ENCODE measurements at places on chromosomes 7 and 10.

DNA sequence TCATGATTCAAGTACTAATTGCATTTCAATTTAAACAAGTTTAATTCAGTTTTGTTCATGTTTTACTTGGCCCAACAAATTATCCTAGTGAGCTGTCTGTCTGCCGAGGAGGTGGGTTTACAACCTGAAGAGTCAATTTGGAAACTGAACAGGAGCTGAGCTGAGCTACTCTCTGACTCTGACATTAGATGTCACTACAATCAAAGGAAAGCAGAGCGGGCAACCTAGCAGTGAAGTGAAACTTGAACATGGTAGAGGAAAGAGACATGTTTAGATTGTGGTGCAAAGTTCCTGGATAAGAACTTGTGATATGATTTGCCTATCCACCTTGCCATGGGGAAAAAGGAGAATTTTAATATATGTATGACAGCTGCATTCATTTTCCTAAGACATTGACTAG lies 9.6 kb upstream of the AGR3 start:
- no peak overlapping the region for H3K4me3 ChIP-seq
- H3K27me3 ChIP-seq = peaks cover 4% of the 10 kb centered on the region
- peaks cover 9% of the 10 kb centered on the region for H3K4me1 ChIP-seq
- DNase-seq = no peak
- no peaks in the 10 kb centered on the region for H3K36me3 ChIP-seq

DNA sequence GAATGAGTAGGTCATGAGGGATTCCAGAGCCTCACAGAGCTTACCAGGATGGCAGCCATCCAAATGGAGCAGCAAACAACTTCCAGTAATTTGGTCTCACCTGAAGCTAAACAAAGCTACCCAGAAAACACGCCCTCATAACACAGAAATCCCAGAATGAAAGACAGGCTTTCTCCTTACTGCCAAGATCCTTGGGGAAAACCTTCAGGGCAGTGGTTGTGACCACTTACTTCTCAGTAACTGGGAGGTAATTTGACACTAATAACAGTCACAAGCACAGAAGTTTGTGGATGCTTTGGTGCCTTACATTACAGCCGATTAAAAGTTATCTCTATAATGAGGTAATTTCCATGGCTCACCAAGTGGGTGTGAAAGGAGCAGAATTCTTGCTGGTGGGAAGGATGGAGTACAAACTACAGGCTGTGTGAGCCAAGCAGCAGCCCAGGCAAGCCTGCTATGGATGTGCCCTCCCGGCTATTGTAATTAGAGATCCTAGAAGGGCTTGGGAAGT lies 10.4 kb downstream of the WDR91 start:
- H3K36me3 ChIP-seq = peaks cover 42% of the 10 kb centered on the region
- H3K27me3 ChIP-seq = no peaks in the 10 kb centered on the region
- DNase-seq = no peak
- peaks cover 32% of the 10 kb centered on the region for H3K4me1 ChIP-seq

GRCh38 chr10:22620140-22620857 lies 94.1 kb downstream of the PIP4K2A start:
- H3K27me3 ChIP-seq = no peaks in the 10 kb centered on the region
- peaks cover 81% of the 10 kb centered on the region for H3K4me1 ChIP-seq
- peaks cover 10% of the 10 kb centered on the region for H3K36me3 ChIP-seq
- no peak overlapping the region for H3K27ac ChIP-seq
- no peak for DNase-seq

DNA sequence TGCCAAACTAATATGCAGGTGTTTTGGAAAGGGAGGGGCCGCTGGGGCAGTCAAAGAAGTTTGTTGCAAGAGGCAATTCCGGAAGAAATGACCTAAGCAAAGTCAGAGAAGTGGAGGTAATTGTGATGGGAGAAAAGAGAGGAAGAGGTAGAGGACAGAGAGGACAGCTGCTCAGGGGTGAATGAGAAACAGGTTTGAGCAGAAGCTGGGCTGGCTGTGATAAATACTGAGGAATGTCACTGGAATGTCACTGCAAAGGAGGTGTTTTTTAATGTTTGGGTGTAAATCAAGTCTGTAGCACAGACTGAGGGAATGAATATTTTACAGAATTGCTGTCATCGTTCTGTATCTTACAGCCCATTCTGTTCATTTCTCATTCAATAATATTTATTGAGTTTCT lies 207.2 kb downstream of the DPP6 start:
- no peak for DNase-seq
- no peaks in the 10 kb centered on the region for H3K27me3 ChIP-seq
- no peaks in the 10 kb centered on the region for H3K4me1 ChIP-seq
- H3K4me3 ChIP-seq = no peak overlapping the region
- no peak overlapping the region for H3K27ac ChIP-seq
- no peaks in the 10 kb centered on the region for H3K36me3 ChIP-seq

DNA sequence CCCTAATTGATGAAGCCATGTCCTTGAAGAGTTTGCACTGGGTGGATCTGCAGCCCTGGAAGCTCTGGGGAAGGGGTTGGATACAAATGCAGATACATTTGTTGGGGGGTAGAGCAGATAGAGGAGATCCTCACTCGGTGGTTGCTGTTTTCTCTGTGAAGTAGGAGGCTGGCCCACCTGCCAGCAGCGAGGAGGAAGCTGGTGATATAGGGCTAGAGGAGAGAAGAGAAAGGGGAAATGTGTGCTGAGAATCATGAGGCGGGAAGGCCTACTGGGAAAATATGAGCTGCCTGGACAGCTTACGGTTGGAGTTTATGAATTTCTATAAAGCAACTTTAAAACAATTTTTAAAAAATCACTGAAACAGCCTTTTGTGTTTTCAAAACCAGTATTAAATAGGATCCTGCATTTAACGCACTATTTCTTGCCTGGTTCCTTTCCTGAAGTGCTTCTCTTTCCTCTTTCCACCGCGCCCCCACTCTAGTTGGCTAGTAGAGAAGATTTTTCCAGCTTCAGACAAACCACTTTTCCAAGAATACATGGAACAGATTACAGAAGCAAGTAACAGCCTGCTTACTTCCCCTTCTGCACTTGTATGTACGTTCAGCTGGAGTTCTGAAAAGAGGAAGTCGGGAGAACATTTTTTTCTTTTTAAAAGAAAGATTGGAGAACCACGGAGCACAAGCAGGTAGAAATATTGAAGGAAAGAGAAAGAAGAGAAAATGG lies 100.6 kb upstream of the GLCCI1 start:
- no peak overlapping the region for H3K27ac ChIP-seq
- no peaks in the 10 kb centered on the region for H3K27me3 ChIP-seq
- no peak for DNase-seq
- no peaks in the 10 kb centered on the region for H3K4me1 ChIP-seq

DNA sequence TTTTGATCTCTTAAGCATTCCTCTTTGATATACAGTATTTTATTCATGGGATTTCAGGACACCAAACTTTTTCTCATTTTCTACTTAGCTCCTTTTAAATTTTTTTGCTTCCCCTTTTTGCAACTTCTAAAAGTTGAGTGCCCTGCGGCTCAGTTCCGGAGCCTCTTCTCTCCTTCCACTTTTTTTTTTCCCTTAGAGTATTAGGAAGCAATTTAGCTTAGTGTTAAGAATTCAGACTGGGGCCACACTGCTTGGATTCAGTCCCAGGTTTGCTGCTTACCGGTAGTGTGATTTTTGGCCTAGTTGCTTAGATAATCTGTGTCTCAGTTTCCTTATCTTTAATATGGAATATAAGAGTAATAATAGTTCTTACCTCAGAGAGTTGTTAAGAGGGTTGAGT lies 3.4 kb downstream of the STAM start:
- peak overlapping the region; percentile 12 for H3K4me3 ChIP-seq
- no peaks in the 10 kb centered on the region for H3K27me3 ChIP-seq
- peak overlapping the region; percentile 66 for H3K27ac ChIP-seq
- peaks cover 42% of the 10 kb centered on the region for H3K36me3 ChIP-seq

DNA sequence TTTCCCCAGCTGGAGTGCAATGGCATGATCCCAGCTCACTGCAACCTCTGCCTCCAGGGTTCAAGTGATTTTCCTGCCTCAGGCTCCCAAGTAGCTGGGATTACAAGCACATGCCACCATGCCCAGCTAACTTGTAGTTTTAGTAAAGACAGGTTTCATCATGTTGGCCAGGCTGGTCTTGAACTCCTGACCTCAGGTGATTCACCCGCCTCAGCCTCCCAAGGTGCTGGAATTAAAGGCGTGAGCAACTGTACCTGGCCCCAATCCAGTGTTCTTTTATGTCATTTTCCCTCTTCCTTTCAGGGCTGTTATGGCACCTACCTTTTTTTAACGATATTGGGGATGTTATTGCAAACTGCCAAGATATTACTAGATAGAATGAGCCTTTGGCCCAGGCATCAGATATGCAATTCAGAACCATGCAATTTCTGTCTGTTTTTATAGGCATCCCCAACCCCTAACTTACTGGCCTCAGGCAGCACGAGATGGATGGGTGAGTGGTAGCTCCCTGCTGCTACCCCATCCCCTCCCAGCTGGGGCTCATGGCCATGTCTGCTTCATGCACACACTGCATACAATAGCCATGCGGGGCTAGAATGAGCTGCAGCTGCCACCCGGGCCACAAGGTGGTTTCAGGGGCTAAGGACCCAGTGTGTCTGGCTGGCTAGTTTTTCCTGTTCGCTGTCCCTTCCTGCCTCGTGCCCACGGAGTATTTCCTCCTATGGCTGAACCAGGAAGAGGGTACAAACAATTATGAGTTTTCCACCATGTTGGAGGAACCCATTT lies 1080.1 kb upstream of the SORCS1 start:
- no peak overlapping the region for H3K27ac ChIP-seq
- no peaks in the 10 kb centered on the region for H3K36me3 ChIP-seq
- no peak overlapping the region for H3K4me3 ChIP-seq

DNA sequence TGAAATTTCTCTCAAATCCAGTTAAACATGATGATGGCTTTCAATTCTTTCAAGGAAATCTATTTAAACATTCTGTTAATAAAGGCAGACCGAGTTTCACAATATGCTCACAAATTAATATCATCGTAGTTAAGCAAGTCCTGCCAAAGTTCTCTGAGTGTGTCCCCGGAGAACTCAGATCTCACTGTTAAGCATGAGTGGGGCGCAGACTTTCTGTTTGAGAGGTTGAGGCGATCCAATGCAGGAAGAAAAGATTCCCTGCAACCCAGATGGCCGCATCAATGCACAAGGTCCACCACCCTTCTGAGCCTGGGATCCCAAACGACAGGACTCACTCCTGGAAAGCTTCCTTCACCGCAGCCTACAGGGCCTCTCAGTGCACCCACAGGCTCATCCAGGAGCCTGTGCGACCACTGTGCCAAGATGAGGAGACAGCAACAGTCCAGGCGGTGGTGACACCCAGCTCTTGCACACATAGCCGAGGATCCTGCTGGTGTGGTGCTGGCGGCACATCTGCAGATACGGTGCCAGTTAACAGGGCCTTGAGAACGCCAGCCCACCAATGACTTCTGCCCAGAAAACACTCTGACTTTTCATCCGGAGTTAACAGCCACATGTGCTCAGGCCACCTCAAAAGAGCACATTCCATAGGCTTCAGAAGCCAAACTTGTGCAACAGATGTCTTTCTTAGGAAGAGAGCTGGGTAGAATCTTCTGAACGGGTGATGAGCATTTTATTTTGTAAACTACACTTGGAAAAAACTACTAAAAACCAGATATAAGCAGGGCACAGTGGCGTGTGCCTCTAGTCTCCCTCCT lies 102.1 kb downstream of the ZRANB1 start:
- H3K4me1 ChIP-seq = no peaks in the 10 kb centered on the region
- no peak overlapping the region for H3K27ac ChIP-seq
- H3K36me3 ChIP-seq = no peaks in the 10 kb centered on the region
- DNase-seq = no peak

- no peaks in the 10 kb centered on the region for H3K36me3 ChIP-seq
- no peak overlapping the region for H3K4me3 ChIP-seq
- H3K27me3 ChIP-seq = no peaks in the 10 kb centered on the region
- peak overlapping the region; percentile 61 for H3K27ac ChIP-seq
Measured at GRCh38 chr7:2299870-2300512, 14.2 kb downstream of the SNX8 start.

DNA sequence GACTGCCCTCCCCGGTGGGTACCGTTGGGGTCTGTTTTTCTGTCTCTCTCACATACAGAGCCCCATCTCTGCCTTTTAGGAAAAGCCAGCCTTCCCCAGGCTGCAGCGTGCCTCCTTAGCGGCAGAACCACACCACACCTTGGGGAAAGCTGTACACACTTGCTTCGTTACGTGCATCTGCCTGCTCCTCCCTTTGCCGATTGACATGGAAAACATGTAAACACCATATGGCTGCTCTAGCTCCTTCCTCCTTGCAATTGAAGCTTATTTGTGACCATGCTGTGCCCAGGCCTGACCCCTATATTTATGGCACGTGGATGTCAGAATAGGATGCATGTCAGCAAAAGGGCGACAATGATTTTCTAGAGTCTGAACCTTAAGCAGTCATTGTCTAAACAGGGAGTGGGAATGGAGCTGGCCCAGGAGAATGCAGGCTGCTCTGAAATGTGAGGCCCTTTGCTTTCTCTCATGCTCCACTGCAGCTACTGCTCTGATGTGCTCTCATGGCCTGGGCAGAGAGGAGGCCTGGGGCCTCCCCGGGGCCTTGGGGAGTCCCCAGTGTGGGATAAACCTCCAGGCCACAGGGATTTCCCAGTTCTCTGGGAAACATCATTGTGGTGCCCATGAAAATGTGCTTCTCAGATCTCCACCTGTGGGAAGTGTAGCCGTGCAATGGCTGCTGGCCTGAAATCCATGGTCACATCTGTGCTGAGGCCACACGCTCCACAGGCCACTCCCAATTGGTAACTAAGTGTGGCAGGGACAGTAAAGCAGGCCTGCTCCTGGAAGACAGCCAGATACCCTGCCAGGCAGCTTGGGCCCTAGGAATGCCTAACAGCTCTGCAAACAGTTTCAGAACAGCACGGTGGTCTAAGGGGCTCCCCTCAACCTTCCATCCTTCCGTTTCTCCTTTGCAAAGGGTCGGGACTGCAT lies 18.6 kb downstream of the PDE6C start:
- no peak overlapping the region for H3K4me3 ChIP-seq
- no peak overlapping the region for H3K27ac ChIP-seq
- H3K4me1 ChIP-seq = no peaks in the 10 kb centered on the region
- H3K27me3 ChIP-seq = peaks cover 5% of the 10 kb centered on the region
- no peaks in the 10 kb centered on the region for H3K36me3 ChIP-seq
- no peak for DNase-seq

DNA sequence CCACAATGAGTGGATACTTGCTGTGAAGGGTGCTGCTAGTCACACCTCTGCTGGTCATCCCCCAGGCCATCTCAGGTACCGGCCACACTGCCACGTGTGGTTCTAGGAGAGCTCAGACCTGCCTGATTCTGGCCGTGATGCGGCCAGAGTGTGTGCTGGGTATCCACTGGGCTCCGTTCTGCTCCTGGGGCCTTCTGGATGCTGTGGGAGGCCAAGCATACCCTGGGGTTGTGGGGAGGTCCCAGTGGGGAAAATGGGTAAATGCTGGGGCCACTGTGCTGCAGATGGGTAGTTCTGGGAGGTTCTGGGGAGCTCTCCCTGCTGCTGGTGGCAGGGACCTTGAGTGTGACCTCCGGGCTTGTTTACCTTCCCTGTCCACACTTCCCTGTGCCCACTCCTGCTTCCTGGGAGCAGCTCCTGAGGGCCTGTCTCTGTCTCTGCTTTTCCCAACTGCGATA lies 318.4 kb downstream of the GLRX3 start:
- peaks cover 3% of the 10 kb centered on the region for H3K27me3 ChIP-seq
- no peak overlapping the region for H3K4me3 ChIP-seq
- DNase-seq = no peak
- no peak overlapping the region for H3K27ac ChIP-seq
- no peaks in the 10 kb centered on the region for H3K36me3 ChIP-seq
- H3K4me1 ChIP-seq = no peaks in the 10 kb centered on the region

All from activated T-helper 1 cell treated with anti-CD3 and anti-CD28 coated beads, Interleukin-12 subunit alpha, Interleukin-12 subunit beta, Interleukin-2, Interleukin-4 antibody, amounts not matched to agents 30 ng/mL and 10 ng/mL and 1 ng/mL, durations not matched to agents 14 hours and 24 hours and 36 hours (primary cell).